ENCODE measurements at places on chromosomes 2 and 18.

DNA sequence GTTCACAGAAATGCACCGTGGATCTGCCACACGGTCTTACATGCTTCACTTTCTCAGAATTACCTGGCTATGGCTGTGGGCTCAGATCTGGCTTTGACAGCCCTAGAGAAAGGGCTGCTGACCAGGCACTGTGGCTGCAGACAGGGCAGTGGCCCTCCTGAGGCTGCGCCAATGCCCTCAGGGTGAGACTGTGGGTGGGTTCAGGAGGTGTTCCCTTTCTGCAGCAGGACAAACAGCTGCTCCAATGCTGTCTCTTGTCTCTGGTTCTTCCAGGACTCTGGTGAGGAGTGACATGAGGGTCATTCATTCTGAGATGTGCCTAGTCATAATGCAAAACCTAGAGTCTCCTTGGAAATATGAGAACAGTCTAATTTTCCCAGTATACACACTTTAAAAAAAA is 90.5 kb upstream of the SMIM21 start:
- no peak for DNase-seq

GRCh38 chr18:48613589-48614404 is 75.0 kb downstream of the CTIF start:
- DNase-seq = no peak

DNA sequence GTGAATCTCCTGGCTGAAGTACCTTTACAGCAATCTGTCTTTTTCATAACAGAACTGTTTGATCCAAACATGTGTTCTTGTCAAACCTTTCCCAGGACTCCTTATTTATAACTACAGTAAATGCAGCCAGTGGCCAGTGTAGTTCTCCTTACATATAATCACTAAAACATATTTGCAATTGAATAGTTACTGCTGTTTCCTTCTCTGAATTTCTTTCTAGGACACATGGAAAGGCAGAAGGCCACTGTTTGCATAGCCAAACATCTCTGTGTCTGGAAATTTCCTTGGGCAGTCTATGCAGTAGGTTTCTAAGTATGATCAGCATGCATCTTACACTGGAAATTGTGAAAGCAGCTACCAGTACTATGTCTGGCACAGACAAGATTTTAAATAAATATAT is 57.4 kb upstream of the COL3A1 start:
- no peak for DNase-seq

DNA sequence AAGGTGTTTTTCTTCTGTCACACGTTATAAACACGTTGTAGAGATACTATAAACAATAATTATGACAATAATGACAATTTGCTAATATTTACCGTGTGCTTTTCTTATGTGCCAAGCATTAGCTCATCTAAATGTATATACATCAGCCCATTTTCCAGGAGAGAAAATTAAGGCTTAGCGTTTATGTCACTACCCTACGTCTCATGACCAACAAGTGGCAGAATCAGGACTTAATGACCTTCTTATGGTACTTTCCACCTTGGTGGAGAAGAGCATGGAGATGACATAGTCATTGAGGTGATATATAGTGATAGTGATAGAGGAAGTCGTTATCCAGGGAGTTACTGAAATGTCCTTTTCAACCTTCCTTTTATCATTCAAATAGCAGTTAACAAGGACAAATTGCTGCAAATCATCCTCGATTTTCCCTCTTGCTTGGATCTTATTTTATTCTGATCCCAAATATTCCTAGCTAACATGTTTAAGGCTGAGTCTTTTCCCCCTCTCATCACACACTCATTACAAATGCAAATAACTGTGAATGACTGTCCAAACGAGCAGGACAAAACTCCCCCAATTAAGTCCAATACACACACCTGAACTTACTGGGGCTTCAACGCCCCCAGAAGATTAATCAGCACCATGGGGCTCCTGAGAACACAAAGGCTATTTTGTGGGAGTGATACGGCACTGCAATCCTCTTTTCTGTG is 27.3 kb downstream of the SPRED2 start:
- no peak for DNase-seq

- no peak for DNase-seq
Measured at GRCh38 chr2:125398738-125399524, 1257.0 kb upstream of the GYPC start.

- peak; percentile 38 for DNase-seq
Measured at GRCh38 chr18:75207310-75208154, 1.4 kb downstream of the PTGR3 start.

- no peak for DNase-seq
Measured at GRCh38 chr2:16194931-16195680, 254.8 kb downstream of the MYCN start.

DNA sequence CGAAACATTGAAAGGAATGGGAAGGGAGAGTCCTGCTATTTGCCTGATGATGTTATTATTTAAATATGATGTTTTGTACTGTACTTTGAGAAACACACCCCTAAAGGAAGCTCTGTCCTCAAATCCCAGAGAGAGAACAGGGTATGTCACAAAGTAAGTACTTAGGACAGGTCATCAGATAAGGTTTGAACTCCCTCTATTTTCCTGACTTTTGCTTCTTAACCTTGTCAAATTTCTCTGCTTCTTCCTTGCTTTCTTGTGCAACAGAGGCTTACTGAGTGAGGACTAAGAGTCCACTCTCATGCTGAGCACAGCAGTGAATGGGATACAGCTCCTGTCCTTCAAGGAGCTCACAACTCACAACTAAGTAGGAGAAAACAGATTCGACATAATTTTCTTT is 3.7 kb downstream of the DGUOK start:
- no peak for DNase-seq

GRCh38 chr2:229715895-229716507 is 1.6 kb upstream of the DNER start:
- DNase-seq = no peak

GRCh38 chr2:134335601-134336000 is 81.7 kb downstream of the MGAT5 start:
- DNase-seq = no peak

DNA sequence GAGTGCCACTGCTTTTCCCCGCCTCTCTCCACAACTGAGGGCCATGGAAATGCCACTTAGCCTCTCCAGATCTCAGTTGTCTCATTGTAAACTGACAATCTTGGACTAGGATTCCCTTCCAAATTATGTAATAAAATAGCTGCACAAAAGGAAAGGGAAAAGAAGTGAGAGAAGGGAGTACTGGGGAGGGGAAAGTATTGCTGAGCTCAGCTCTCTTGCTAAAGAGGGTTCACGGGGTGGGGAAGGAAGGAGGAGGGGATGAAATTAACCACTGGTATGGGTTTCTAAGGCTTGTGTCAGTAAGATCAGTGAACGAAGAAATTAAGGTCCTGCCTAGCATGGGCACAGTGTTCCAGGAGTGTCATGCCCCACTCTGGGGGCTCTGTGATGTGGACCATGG is 417.3 kb downstream of the TGIF1 start:
- no peak for DNase-seq

- DNase-seq = no peak
Measured at GRCh38 chr2:81195017-81195773, 890.6 kb upstream of the LRRTM1 start.

- DNase-seq = peak; percentile 54
Measured at GRCh38 chr2:65430603-65431420, 1.6 kb downstream of the SPRED2 start.

DNA sequence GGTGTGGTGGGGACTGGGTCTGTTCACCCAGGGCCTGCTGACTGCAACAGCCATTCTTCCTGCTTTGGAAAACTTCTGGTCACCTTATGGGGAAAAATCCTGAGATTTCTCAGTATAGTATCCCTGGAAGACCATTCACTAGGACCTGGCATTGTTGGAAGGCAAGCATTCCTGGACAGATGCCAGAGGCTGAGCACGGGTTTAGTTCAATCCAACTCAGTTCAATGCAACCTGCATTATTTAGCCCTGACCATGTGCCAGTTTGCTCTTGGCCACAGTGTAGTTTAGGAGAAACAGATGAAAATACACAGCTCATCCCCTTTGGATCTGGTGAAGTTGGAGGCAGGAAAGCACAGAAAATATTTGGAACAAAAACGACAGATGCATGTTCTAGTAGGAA is 95.9 kb downstream of the LPIN1 start:
- DNase-seq = no peak

- no peak for DNase-seq
Measured at GRCh38 chr2:229342376-229342775, 71.3 kb upstream of the PID1 start.

GRCh38 chr18:52426041-52426440 is 86.0 kb downstream of the DCC start:
- DNase-seq = no peak

DNA sequence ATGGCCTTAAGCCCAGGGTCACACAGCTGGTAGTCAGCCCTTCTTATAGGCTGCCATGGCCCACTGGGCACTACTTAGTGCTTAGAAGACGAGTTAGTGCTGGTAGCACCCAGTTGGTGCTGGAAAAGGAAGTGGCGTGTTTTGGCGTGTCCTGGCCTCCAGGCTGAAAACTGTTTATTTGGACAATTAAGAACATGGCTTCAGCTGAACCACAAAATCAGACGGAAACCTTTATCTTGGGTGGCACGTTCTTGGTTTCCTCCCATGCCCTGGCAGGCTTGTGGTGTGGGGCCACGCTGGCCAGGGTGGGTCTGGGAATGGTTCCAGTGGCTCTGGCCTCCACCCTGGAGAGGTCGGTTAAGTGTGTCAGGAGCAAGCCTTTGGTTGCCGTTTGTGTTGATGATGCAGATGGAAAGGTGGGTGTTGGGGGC is 141.5 kb upstream of the HAAO start:
- no peak for DNase-seq

GRCh38 chr2:238290715-238291549 is 2.5 kb upstream of the PER2 start:
- DNase-seq = no peak

All from fibroblast of skin of right biceps (primary cell).